Thoracic aorta (tissue), 2 donors: ENCODE measurements at places on chromosomes 5 and 9.

DNA sequence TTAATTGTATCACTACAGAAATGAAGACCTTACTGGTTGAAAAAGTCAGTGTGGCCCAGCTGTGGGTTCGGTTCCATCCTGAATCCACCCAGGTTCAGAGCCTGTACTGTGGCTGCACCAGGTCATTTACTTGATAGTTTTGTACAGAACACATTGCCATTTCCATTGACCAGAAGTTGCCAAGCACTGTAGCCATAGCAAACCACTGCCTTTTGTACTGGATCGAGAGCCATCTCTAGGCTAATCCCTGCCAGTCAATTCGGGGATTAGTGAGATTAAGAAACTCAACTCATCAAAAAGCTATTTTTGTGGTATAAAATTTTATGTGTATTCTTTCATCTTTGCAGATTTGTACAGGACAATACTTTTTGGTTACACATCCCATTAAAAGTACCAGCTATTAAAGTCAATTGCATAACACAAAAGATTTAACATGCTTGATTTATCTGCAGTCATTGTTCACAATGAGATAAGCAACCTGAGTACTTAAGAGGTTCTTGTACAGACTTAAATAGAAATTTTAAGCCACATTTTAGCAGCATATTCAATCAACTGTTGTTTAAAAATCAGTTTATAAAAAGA, 108.5 kb upstream of the OTULINL start:
- no peak for DNase-seq

- DNase-seq = no peak
These were observed 1.6 kb upstream of the SPINK14 start for GRCh38 chr5:148166550-148167283.

GRCh38 chr9:35516479-35516878, 26.6 kb downstream of the RUSC2 start:
- no peak for DNase-seq

- DNase-seq = no peak
These were observed 38.7 kb downstream of the TTC39B start for GRCh38 chr9:15268317-15268716.

GRCh38 chr5:93150311-93151012, 430.6 kb downstream of the NR2F1-AS1 start:
- DNase-seq = no peak
